ENCODE measurements at places on chromosomes 4 and X.

GRCh38 chr4:138802499-138802898 is 213.1 kb upstream of the NOCT start:
- no peak for DNase-seq

DNA sequence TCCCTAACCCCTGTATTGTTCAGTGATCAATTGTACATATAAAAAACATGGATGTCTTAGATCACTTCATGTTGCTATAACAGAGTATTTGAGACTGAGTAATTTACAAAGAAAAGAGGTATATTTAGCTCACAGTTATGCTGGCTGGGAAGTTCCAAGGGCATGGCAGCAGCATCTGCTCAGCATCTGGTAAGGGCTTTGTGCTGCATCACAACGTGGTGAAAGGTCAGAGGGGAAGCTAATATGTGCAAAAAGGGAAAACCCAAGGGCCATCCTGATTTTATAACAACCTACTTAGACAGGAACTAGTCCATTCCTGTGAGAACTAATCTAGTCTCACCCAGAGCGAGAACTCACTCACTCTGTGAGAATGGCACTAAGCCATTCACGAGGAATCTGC is 128.2 kb upstream of the OTUD4 start:
- DNase-seq = peak; percentile 55

DNA sequence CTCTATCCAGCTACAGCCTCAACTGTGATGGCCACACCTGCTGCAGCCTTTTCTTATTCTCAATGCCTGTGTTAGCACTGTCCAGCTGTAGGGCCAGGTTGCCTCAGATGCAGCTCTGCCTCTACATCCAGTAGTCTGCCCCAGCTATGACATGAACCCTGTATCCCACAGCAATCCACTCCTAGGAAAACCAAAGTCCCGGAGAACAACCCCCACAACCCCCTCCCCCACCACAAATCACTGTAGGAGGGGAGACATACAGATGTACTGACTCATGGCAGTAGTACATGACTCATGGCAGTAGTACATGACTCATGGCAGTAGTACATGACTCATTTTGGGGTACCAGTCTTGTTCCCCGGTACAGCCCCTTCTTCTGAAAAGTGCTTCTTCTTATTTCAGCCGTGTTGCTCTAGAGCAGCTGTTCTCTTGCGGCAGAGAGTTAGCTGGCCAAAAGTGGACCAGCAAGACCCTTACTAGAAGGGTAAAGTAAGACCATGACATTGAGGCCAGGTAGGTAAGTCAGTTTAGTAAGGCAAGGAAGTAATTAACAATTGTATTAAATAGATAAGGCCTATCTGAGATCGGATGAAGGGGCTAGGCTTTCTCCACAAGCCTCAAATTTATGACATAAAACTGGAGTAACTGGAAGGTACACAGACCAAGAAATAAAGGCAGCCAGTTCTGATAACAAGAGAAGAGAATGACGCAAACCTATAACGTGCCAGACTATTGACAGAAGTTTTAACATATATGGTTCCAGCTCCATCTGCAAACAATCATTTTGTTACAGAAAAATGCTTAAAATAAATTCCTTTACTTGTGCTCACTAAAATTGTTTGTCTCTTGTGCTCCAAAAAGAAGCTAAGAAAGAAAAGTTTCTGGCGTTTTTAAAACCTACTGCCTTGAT is 221.4 kb downstream of the TACR3 start:
- DNase-seq = peak; percentile 12

DNA sequence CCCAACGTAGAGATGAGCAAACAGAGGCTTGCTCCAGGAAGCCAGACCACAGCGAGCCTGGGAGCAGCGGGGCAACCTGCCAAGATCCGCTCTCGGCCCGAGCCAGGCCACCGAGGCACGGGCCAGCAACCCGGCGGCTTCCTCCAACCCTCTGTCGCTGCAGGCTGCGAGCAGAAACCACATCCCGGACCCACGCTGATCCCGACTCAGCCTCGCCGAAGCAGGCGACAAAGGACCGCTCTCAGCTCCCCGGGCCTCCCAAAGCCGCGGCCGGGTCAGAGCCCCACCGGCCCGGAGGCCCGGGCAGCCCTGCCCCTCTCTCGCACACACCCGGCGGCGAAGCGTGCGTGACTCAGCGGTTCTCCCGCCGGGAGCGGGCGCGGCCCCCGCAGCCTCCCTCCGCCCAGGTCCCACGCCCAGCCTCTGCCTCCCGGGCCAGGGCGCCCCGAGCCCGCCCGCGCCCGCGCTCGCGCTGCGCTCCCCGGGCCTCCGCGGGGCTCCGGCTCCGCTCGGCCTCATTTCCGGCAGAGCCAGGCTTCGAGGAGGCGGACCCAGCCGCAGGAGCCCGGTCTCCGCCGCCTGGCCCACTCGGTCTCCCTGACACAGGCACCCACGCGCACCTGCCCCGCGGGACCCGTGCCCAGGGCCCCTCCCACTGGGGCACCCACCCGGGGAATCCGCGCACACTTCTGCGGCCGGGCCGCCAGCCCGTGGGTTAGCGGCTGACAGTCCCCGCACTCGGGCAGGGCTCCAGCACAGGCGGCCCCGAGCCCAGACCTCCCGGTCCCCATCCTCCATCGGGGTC is 1.7 kb downstream of the PPP2R2C start:
- no peak for DNase-seq

DNA sequence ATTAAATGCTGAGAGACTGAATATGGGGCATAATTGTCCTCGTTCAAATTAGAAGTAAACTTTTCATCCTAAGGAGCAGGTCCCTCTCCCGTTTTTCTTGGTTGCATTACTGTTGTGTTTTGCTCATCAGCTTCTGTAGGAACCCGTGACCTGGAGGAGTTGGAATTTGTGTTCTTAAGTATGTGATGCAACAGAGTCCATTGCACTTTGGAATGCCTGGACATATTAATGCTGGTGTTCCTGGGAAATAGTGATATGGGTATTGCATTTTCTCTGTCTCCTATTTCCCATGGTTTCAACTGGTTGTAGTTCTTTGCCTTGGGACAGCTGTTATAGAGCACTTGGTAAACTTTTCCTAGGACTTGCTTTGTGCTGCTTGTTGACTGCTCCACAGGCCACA is 417.8 kb upstream of the LCORL start:
- DNase-seq = no peak

- no peak for DNase-seq
Observed at GRCh38 chrX:103730796-103731493, 20.2 kb downstream of the TMEM31 start.

- DNase-seq = no peak
Observed at GRCh38 chrX:152537373-152537772, 86.3 kb upstream of the GABRA3 start.

DNA sequence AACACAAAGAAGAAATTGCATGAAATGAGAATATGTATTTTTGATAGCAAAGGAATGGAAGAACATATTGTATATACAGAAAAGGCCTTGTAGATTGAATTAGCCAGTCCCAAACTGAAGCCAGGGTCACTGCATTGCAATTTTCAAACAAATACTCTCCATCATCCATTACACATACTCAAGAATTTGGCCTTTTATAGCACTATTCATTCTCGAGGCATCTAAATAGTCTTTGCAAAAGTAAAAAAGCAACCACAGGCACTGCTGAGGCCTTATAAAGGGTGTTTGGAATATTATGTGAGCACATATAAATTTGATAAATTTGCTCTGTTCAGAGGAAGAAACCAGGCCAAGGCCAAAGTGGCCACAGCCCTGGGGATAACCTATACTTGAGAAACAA is 123.0 kb downstream of the ZNF827 start:
- DNase-seq = no peak

DNA sequence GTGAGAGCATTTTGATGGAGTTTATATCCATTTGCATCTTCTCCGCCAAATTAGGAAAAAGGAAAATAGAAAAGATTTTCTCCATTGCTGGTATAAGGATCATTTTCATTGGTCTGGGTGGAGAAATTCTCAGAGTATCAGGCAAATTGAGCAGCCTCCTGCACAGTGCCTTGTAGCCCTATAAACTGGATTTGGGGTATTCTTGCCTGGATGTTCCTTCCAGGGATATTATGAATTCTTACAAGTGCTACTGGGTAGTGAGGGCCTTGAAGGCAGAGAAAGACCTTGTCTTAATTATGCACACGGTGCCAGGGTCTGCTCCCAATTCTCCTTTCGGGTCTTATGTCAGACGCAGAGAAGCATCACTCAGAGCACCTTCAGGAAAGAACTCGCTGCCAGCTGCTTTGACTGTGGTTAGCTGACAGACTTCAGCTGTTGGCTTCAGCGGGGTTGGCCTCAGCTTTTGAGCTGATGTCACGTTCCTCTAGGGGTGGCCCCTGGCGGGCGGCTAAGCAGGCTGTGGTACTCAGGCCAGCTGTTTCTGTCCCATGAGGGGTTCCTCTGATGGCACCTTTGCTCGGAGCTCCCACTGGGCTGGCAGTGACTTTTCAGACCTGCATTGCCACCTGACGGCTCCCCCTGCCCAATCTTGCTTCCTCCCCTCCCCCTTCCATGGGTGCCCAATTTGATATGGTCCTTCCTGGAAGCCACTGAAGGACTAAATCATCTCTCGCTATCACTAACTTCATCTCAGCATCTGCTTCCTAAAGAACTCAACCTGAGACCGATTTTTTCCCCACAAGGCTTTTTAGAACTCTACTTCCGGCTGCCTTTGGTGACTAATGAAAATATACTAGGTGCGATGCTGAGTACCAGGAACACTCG is 519.5 kb downstream of the BCOR start:
- DNase-seq = peak; percentile 68

DNA sequence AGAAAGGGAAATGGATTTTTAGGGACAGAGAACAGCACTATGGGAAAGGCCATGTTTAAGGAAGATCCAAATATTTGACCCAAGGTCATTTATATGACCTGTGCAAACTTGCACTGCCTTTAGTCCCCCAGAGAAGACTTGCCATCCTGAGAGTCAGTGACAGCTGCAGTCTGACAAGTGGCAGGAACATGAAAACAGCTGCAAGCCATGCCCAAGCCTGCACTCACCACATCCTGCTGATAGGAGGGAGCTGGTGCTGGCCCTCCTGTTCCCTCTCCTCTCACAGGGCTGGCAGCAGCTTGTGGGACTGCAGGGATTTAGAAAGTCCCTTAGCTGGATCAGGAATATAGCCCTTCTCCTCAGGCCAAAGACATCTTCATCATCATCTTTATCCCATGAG is 187.7 kb downstream of the RAP1GDS1 start:
- DNase-seq = no peak

- no peak for DNase-seq
Observed at GRCh38 chr4:138182838-138183426, 59.2 kb downstream of the SLC7A11 start.

DNA sequence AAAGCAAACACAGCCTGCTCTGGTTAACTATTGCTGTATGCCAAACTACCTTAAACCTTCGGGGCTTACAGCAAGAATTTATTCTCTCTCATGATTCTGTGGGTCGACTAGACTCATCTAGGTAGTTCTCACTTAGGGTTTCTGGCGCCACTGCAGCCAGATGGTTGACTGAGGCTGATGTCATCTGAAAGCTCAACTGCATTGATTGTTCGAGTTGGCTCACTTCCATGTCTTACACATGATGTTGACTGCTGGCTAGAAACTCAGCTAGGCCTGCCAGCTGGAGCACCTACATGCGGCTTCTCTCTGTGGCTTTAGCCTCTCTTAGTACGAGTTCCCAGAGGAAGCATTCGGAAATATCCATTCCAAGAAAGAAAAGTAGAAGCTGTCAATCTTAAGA is 103.2 kb downstream of the SRPX start:
- DNase-seq = no peak

GRCh38 chrX:69070949-69071650 is 94.2 kb downstream of the PJA1 start:
- DNase-seq = no peak

DNA sequence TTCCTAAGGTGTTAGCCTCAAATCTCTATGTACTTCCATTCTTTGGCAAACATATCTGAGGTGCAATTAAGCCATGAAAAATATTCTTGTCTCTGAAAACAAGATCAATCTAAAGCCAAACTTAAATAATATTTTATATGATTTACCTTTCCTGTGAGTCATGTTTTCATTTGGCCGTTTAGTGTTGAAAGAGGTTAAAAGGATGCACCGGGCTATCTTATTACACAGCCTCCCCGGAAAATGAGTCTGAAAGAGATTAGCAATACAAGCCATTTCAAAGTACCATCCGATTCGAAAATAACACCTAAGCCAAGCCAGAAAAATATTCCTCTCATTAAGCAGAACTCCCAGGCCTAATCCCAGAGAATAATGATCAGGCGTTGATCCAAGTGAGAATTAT is 161.5 kb upstream of the EPHA5 start:
- no peak for DNase-seq

DNA sequence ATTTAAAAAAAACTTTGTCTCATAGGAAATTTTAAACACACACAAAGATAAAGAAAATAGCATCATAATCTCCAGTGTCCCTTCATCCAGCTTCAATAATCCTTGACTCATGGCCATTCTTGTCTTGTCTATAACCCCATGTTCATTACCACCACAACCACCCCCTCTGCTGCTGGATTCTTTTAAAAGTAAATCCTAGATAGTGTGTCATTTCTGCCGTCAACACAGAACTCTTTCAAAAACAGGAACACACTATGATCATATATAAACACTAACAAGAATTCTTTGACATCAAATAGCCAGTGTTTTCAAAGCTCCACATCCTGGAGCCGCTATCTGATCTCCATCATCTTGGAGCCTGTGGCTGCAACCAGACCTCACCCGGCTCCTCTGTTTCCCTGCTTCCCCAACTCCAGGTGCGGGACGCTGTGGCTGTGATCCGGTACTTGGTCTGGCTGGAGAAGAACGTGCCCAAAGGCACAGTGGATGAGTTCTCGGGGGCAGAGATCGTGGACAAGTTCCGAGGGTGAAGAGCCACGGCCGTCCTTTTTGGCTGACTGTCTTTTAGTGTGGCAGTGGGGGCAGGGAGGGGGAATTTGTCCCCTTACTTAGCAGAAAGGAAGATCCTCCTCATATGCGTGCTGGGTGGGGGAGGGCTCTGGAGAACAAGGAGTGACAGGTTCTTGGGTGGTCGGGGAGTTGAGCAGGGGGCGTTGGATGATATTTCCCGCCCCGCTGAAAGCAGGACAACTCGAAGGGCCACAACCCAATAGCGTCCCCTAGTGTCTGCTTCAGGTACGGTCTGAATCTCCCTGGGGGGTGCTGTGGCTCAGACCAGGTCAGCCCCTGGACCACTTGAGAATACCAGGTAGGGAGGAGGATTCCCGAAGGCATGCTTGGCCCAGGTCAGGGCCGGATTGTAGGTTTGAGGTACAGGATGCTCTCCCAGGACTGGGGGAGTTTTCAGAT is 15.6 kb downstream of the XPNPEP2 start:
- DNase-seq = no peak

DNA sequence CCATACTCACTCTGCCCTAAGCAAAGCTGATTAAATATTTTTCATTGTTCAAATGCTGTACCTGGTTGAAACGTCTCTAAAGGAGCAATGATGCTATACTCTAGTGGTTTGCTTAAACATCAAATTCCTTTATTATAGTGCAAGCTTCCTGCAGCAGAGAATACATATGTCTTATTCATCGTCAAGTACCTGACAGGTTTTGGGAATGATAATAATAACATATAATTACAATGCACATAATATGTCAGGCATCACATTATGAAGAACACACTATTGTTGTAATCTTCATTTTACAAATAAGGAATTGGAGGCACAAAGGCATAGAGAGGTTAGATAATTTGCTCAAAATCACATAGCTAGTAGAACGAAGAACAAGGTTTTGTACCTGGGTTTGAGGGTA is 151.6 kb downstream of the GRIA2 start:
- DNase-seq = no peak
